Activated CD4-positive, alpha-beta T cell treated with anti-CD3 and anti-CD28 coated beads, Interleukin-2, amount 50 U/mL, for 24 hours (primary cell): ENCODE measurements at places on chromosomes 5 and 9.

- no peak for DNase-seq
These were observed 172.4 kb downstream of the GDNF start for GRCh38 chr5:37667430-37667829.

- DNase-seq = no peak
These were observed 183.6 kb upstream of the IRX4 start for GRCh38 chr5:2066373-2066772.

DNA sequence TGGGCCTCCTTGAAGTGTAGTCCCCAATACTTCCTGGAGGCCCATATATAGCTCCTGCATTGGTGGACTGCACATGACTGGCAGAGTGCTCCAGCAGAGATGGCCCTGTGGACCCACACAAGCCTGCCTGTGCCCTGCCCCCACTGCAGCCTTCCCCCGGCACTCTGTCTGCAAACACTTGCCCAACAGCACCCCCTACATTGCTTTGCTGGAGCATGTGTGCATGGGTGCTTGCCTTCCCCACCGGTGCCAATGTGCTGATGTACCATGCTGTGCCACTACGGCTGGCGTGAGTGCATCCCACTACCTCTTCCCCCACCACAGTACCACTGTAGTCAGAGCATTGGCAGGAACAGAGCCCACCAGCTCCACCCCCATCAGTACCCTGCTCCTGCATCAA, 563.6 kb upstream of the CTNND2 start:
- no peak for DNase-seq

DNA sequence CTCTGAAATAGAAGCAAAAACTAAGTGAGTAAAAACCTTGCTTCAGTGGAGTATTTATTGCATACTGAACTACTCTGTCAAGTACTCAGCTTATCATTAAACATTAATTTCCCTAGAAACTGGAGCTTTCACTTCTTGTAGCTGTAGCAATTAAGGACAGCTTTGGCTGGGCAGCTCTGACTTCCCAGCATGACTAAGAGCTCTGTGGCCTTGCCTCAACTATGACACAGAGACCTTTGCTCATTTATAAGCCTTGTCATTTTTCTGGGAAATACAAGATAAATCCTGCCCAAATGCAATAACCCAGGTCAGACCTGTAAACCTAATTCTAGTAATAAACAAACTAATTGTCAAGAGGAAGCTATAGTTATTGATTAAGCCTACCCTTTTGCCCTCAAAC, 65.4 kb upstream of the STK32A start:
- no peak for DNase-seq

DNA sequence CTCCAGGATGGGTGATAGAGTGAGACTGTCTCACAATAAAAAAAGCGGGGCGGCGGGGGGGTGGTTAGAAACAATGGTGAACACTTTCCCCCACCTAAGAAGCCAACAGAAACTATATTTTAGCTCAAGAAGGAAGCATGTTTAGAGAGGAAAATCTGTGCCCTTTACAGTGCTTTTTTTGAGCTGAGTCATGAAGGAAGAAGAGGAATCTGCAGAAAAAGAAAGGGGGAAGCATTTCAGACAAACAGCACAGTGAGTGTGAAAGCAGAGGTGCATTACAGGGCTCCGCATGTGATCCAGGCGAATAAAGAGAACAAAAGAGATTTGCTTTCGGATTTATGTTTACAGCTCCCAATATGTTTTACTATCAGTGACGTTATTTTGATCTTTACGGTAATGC, 1504.6 kb upstream of the WWC1 start:
- no peak for DNase-seq

- no peak for DNase-seq
These were observed 205.7 kb downstream of the DRD1 start for GRCh38 chr5:175238326-175238725.

- DNase-seq = no peak
These were observed 1342.4 kb upstream of the DMAC1 start for GRCh38 chr9:9142001-9142400.

GRCh38 chr5:174384509-174384947, 339.0 kb downstream of the NSG2 start:
- no peak for DNase-seq

DNA sequence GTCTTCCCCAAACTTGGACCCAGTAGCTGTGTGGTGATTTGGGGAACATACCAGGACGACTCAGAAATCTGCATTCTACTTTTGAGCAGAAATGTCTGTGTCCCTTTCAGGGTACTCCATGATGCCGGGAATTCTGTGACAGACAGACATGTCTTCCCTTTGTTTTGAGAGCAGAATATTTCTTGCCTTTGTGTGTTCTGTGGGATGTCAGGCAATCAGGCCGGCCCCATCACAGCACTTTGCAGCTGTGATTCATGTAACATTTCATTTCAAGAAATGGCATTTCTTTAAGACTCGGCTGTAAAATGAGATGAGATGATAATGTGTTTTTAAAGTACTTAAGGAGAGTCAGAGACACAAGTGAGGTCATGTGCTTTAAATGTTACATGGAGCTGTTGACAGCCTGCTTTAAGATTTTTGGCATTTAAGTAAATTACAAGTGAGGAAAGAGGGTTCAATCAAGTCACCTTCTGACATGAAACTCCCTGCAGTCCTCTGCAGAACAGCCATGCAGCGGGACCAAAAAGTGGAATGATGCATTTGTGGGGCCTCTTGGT, 98.7 kb downstream of the SLC28A3 start:
- DNase-seq = no peak

DNA sequence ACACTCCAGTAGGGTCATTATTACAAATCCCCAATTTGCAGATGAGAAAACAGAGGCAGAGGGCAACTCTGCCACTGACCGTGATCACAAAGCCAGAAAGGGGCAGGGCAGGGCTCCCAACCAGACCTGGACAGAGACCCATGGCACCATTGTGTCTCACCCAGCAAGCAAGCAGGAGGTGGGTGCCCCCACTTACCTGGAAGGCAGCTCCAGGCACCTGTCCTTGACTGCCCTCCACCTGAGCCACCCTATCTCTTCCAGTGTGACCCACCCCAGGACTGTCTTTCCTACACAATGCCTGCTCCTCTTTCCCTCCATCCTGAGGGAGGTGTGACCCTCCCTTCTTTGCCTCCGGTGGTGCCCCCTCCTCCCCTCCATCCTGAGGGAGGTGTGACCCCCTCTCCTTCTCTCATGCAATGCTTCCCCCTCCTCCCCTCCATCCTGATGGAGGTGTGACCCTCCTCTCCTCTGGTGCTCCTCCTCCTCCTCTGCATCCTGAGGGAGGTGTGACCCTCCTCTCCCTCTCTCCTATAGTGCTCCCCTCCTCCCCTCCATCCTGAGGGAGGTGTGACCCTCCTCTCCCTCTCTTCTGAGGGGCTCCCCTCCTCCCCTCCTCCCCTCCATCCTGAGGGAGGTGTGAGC, 198.0 kb downstream of the MED10 start:
- no peak for DNase-seq

DNA sequence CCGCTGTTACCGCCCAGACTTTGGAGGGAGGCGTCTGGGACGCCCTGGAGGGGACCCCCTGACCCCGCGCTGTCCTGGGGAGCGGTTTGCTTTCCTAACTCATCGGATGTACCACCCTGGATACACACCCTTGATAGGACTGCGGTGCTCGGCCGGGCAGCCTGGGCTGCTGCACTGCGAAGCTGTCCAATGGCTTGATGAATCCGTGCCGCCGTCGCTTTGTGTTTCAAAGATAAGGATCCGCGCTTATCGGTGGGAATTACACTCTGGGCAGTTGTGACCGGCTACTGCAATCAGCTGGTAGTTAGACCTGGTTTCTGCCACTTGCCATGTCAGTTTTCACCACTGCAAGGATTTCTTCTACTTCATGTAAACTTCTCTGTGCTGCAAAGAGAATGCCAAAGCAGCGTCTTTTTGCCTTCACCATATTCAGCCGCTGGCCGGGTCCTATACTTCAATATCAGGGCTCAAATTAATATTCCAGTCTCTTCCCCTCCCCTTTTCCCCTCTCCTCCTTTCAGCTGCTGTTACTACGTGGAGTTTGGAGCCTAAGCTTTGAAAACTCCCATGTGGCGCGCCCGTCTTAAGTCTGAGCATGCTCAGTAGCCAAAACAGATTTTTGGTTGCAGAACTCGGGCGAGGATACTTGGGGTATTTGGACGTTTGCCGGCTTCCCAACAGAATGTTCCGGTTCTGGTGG, 727 bp downstream of the SMAD5 start:
- no peak for DNase-seq

GRCh38 chr5:175340180-175340579, 103.8 kb downstream of the DRD1 start:
- no peak for DNase-seq

DNA sequence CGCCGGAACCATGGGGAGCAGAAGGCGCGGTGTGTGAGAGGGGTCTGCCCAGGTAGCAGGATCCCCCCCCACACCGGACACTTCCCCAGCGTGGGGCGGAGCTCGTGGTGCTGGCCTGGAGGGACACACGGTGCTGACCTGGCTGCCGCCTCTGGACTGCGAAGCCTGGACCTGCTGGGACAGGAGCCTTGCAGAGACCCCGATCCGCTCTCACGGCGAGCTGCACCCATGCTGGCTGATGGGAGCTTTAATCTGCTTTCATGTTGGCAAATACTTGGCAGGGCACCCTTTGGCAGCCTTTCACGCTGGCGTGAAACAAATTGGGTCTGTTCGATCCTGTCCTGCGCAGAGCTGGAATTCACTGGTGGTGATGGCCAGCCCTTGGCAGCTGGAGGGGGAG, 7.4 kb downstream of the NKD2 start:
- DNase-seq = no peak

GRCh38 chr5:107072967-107073366, 597.8 kb downstream of the EFNA5 start:
- DNase-seq = no peak

GRCh38 chr5:35185518-35185917, 44.8 kb downstream of the PRLR start:
- DNase-seq = no peak

GRCh38 chr9:1947438-1947837, 67.7 kb upstream of the SMARCA2 start:
- no peak for DNase-seq

- DNase-seq = no peak
These were observed 127.2 kb upstream of the PITX1 start for GRCh38 chr5:135161221-135161620.

GRCh38 chr5:59847586-59847985, 45.9 kb downstream of the PDE4D start:
- DNase-seq = no peak

- peak; percentile 59 for DNase-seq
These were observed 5.3 kb upstream of the LCP2 start for GRCh38 chr5:170302653-170303501.

DNA sequence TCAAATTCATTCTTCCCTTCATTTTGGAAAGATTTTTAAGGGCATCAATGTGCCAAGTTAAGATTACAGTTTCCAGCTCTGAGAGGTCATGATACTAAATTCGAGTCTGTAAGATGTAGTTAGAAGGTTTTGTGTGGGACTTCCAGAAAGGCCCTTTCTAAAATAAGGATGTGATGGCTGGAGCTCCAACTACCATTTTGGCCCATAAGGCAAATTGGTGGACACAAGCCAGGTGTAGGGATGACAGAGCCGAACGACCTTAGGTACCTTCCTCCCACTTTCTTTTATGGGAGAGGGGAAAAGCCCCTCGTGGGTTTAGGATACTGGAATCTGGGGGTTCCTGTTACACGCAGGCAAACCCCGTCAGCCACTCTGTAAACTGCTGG, 54.3 kb upstream of the PTPDC1 start:
- no peak for DNase-seq

GRCh38 chr9:88590558-88591146, 55.7 kb downstream of the NXNL2 start:
- DNase-seq = no peak

- no peak for DNase-seq
These were observed 218.1 kb downstream of the RFK start for GRCh38 chr9:76176171-76176570.

GRCh38 chr9:26462751-26463150, 429.9 kb downstream of the CAAP1 start:
- no peak for DNase-seq

DNA sequence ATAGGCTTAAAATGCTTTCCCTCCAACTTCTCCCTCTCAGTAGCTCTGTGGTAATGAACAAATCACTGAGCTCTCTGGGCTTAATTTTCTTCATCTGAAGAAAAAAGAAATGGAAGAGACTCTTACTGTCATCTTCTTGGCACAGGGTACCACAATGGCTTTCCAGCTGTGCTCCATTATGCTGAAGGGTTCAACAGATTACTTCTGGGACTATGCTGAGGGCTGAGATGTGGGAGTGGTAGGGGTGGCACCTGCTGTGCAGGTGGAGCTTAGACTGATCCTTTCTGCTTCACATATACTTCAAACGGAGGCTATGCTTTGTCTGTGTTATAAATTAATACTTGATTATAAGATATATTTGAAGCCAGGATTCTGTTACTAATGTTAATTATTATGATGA, 840.2 kb upstream of the C9orf72 start:
- no peak for DNase-seq

DNA sequence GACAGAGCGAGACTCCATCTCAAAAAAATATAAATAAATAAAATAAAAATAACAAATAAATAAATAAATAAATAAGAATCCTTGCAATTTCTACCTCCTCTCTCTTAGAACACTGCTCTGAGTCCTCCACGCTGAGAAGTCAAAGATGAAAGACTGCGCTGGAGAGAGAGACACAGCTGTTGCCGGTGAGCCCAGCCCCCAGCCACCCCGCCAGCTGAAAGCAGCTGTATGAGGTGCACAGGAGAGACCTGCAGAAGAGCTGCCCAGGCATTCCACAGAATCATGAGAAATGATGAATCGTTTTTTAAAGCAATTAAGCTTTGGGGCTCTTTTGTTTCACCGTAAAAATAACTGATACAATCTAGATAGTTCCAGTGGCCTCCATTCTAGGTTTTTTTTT, 16.3 kb upstream of the STRBP start:
- no peak for DNase-seq

DNA sequence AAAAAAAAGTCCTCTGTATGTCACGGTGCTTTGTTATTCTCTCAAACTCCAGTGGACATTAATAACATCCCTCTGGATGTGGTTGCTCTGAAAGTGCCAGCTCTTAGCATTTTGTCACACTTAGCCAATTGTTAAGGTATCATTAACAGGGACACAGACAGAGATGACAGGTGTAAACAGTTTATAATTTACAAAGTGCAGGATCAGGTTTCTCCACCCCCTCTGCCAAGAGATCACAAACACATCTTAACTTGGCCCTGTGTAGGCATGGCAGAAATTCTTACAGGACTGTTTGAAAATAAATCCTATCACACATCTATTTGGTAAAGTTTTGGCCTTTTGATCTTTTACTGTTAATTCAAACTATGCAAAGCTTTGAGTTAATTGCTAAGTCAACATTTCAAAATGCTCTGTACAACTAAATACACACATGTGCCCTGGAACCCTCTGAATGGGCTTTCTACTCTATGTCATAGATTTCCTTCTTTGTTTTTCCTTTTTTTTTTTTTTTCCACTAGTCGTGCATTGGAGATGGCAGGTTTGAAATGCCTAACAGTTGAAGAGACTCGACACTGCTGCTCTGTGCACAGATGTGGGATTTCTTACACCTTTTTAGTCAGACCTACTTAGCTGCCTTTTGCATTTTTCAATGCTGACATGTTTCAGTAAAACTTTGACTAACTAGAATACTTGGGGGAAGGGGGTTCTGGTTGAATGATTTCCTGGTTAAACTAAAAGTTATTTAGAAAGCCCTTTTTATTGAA, 41.7 kb downstream of the SEMA6A start:
- no peak for DNase-seq
